ENCODE measurements at places on chromosomes 7 and 10.
A peak's percentile ranks its signal among the peaks of the same experiment; 100 is the strongest.

DNA sequence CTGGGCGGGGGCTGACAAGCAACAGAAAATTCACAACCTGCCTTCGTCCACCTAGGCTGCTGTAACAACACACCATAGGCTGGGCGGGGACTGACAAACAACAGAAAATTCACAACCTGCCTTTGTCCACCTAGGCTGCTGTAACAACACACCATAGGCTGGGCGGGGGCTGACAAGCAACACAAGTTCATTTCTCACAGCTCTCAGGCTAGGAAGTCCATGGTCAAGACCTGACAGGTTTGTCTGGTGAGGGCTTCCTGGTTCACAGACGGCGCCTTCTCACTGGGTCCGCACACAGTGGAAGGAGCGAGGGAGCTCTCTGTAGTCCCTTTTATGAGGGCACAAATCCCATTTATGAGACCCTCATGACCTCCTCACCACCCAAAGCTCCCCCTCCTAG lies 52.2 kb downstream of the DIP2C start:
- peak; percentile 59 for DNase-seq

DNA sequence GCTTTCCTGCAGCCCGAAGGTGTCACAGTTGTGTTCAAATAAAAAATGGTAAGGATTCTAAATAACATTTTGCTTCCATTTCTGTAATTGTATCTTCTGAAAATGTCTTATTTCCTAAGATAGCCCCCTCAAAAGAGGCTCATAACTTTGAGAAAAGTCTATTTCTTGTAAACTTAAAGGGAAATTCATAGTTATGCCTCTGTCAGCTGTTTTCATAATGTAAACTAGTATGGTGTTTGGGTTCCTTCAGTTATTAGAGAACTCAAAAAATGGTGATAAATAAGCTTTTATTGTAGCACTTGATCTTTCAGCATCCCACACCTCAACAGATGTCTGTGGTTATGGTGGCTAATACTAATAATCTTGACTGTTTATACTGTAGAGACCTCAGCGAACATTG lies 57.1 kb downstream of the KLHDC10 start:
- no peak for DNase-seq

DNA sequence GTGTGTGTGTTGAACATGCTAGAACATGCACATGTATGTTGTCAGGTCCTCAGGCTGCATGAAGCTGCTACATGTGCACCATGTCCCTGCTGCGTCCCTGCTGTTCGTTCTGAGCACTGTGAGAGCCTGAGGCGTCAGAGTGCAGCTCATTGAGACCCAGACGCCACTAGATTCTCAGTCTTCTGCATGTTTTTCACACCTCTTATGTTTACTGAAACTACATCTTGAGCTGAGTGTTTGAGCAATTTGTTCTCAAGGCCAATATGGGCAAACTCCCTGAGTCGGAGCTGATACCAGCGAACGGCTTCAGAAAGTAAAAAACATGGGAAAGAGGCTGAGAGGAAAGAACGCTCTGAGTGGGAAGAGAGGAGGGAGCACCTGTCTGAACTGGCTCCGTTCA lies 350.4 kb downstream of the PAXIP1 start:
- no peak for DNase-seq

DNA sequence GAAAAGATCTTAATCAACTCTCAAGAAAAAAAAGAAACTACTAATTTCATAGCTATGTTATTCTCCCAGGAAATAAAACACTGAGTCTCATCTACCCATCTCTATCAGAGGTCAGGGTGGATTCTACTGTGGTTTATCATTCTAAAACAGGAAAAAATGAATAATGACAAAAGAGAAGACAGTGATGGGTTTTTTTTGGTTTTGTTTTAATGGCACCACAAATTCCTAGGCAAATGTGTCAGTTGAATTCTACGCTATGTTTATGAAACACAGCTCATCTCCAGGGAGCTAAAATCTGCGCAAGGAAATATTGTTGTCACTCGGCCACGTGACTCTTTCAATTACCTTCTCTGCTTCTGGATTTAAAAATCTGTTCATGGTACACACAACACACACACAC lies 393.4 kb upstream of the SORCS1 start:
- no peak for DNase-seq

GRCh38 chr10:132319853-132320653 lies 11.9 kb upstream of the LRRC27 start:
- no peak for DNase-seq

GRCh38 chr10:46035923-46036849 lies 5.8 kb upstream of the NCOA4 start:
- DNase-seq, result peak; percentile 58

- peak; percentile 73 for DNase-seq
These were observed 243.0 kb downstream of the WDR37 start for GRCh38 chr10:1299041-1299726.

- DNase-seq, result no peak
These were observed 97.7 kb downstream of the HTR5A start for GRCh38 chr7:155167706-155168365.

DNA sequence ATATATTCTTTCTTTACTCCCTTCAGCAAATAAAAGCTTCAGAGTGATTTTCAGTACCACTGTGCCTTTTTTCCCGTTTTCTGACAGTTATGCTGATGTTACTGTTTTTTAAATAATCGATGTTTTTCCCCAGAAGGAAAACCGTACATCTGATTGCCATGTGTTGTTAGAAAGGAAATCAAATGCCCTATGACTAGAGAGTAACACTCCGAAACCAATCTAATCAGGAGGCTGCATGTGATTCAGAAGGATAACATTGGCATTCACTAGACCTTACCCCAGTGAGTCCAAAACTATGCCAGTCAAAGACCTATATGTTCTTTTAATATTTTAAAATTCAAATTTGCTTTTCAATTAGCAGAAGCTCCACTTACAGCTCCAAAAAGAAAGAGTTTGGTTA lies 116.3 kb downstream of the TMEM26 start:
- DNase-seq, result no peak

DNA sequence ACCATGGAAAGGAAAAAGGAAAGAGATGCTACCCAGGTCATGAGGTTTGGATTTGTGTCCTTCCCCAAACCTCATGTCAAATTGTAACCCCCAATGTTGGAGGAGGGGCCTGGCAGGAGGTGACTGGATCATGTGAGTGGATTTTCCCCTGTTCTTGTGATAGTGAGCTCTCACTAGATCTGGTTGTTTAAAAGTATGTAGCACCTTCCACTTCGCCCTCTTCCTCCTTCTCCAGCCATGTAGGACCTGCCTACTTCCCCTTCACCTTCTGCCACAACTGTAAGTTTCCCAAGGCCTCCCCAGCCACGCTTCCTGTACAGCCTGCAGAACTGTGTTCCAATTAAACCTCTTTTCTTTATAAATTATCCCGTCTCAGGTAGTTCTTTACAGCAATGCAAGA lies 113.9 kb downstream of the FAM107B start:
- DNase-seq, result no peak

- DNase-seq, result peak; percentile 67
These were observed 6.9 kb upstream of the CYP2E1 start for GRCh38 chr10:133520193-133520738.

GRCh38 chr7:151032936-151033863 lies 5.0 kb downstream of the ABCB8 start:
- peak; percentile 48 for DNase-seq

- DNase-seq, result peak; percentile 97
These were observed 448 bp upstream of the GOLGA7B start for GRCh38 chr10:97849103-97849686.

GRCh38 chr10:80196950-80197315 lies 8.4 kb downstream of the ANXA11 start:
- no peak for DNase-seq

DNA sequence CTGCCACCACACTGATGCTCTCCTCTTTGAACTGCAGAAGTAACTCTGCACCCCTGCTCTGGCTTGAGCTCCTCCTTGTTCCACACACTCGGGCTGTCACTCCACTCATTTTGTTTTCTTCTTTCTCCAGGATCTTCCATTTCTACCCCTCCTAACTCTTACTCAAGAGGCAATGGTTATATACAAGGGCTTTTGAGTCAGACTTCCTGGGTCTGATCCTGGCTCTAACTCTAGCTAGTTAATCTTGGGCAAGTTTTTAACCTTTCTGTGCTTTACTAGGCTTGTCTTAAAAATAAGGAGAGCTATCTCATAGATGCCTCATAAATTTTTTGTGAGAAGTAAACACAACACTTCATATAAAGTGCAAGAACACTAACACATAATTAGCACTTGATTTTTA lies 45.3 kb upstream of the GNAI1 start:
- no peak for DNase-seq

- DNase-seq, result no peak
These were observed 32.1 kb downstream of the EN2 start for GRCh38 chr7:155489862-155490696.

- no peak for DNase-seq
These were observed 105.2 kb upstream of the NOBOX start for GRCh38 chr7:144508702-144509101.

GRCh38 chr10:14240253-14241189 lies 90.2 kb downstream of the FRMD4A start:
- peak; percentile 27 for DNase-seq

DNA sequence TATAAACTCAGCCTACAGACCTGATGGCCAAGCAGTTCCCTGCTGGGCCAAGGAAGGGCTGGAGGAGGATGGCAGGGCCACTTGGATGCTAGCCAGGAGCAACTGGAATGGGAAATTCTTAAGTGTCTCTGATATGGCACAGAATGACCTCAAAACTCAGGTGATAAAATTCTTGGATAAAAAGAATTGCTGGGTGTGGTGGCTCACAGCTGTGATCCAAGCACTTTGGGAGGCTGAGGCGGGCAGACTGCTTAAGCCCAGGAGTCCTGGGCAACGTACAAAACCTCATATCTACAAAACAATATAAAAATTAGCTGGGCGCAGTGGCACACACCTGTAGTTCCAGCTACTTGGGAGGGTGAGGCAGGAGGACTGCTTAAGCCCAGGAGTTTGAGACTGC lies 14.0 kb upstream of the PKD1L1 start:
- no peak for DNase-seq

DNA sequence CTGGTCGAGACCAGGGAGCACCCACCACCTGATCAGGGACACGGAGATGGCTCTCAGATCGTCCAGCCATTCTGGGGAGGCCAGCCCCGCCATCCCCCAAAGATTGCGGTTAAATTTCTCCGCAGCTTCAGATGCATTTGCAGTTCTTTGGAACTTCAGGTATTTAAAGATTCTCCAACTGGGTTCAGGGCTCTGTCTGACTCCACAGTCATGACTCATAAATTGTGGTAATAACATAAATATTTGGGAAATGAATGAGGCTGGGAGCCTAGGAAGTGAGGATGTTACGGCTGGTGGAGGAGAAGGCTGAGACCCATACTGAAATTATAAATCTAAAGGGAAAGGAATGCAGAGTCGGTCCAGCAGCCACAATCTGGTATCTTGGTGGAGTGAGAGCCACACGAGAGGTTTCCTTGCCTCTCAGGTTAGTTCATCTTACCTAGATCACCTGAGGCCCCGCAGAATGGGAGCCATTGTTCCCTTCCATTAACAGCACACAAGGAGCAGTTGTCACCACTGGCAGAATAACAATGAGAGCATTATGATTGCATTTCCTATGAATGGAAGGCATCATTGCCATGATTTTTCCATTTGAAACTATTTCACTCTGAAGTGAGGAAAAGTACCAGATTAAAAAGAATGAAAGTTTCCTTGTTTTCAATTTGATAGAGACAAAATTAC lies 26.7 kb upstream of the DNAJB6 start:
- no peak for DNase-seq

GRCh38 chr7:112080441-112080840 lies 125.8 kb downstream of the DOCK4 start:
- no peak for DNase-seq

GRCh38 chr7:110573862-110574528 lies 516.9 kb upstream of the LRRN3 start:
- DNase-seq, result no peak

DNA sequence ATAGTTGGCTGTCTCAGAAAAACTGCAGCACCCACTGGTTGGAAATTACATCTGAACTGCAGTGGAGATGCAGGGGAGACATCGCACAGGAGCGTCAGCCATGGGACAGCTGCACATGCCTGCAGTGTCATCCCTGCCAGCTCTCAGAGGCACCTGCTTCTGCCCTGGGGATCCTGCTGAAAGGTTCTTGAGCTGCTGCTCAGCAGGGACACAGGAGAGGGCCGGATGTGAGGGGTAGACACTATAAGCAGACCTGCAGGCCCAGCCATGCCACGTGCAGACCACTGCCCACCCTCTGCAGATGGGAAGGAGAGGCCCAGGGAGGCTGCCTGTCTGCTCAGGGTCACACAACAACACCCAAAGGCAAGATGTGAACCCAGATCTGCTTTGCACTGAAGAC lies 601.4 kb downstream of the DNAJB6 start:
- no peak for DNase-seq

- DNase-seq, result no peak
These were observed 124.1 kb upstream of the LAMB4 start for GRCh38 chr7:108254259-108254658.

DNA sequence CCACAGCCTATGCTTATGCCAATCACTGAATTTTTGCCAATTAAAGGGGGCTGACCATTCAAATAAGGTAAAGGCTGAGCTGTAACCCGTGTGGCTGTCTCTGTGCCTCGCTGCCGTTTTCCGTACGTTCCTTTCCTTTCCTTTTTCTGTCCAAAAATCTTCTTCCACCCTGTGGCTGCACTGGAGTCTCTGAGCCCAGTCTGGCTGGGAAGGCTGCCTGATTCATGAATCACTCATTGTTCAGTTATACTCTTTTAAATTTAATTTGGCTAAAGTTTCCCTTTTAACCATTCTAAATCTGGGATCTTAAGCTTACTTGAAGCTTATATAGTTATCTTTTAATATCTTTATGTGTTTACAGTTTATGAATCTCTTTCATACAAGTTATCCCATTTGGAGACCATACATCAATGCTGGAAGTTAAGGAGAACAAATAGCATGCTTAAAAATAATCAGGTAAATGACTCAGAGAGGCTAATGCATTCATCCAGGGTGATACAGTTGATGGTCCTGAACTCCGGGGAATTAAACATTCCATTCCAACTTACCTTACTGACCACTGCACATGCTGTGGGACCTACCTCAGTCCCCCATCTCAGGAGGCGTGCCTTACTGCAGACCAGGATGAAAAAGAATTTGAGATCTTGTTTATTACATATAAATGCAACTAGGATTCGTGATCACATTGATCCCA lies 385.3 kb upstream of the ADARB2 start:
- no peak for DNase-seq

GRCh38 chr7:73719806-73720169 lies 319 bp upstream of the STX1A start:
- no peak for DNase-seq

DNA sequence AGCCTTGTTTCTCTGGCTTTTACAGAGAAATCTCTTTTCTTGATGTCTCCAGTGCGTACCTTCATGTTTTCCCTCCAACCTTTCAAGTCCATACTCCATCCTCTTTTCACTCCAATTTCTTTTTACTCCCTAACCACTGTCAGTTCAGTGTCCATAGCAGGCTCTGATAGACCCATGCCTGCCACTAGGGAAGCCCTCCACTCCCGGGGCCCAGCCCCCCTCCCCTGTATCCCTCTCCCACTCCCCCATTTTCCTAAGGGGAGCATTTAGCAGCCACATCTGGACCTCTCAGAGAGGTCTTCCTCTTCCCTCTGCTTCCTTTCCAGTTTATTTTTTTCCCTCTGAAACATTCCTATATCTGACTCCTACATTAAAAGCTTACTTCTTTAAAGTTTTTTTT lies 33.1 kb downstream of the DENND11 start:
- DNase-seq, result no peak

GRCh38 chr7:45625067-45625466 lies 50.9 kb downstream of the ADCY1 start:
- DNase-seq, result no peak

Measured in T47D (cell line).